HFFc6 (cell line): ENCODE measurements at places on chromosomes 2 and 18.

- DNase-seq, result no peak
These were observed 61.4 kb downstream of the LRATD1 start for GRCh38 chr2:14693874-14694273.

DNA sequence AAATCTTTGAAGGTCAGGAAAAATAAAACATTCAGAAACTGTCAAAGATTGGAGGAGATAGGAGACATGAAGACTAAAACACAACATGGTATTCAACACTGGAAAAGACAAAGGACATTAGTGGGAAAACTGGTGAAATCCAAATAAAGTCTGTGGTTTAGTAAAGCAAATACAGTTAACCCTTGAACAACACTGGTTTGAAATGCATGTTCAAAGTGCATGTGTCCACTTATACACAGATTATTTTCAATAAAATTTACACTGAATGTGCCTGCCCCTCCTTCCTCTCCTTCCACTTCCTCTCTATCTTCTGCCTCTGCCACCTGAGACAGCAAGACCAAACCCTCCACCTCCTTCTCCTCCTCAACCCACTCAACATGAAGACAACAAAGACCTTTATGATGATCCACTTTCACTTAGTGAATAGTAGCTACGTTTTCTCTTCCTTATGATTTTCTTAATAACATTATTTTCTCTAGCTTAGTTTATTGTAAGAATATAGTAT lies 14.5 kb downstream of the OLA1 start:
- no peak for DNase-seq

- DNase-seq, result no peak
These were observed 552.0 kb upstream of the NRP2 start for GRCh38 chr2:205130111-205130829.

DNA sequence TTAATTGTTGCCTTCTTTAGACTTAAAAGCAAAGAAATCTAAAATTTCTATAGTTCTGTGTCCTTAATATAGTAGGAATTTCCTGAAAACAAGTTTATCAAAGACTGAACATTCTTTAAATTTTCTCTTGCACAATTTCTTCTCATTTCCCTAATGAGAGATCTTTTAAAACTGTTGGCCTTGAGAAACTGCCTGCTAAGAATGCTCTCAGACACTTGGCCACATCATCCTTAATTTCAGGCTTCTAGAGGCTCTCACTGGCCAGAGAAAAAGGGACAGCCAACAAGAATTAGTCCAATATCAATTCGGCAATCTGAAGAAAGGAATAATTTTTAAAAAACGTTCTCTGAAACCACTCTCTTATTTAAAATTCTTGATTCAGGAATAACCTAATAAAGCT lies 167.0 kb upstream of the CREB1 start:
- DNase-seq, result no peak

DNA sequence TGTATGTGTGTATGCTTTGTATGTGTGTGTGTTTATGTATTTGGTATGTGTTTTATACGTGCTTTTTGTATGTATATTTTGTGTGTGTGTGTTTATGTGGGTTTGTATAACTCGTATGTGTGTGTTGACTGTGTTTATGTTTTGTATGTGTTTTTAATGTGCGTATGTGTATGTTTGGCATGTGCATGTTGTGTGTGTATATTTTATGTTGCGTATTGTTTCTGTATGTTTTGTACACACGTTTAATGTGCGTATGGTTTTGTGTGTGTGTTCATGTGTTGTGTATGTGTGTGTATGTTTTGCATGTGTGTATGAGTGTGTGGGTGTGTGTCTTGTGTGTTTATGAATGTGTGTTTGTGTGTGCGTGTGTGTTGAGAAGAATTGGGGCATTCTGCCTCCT lies 55.2 kb upstream of the NCK2 start:
- no peak for DNase-seq

DNA sequence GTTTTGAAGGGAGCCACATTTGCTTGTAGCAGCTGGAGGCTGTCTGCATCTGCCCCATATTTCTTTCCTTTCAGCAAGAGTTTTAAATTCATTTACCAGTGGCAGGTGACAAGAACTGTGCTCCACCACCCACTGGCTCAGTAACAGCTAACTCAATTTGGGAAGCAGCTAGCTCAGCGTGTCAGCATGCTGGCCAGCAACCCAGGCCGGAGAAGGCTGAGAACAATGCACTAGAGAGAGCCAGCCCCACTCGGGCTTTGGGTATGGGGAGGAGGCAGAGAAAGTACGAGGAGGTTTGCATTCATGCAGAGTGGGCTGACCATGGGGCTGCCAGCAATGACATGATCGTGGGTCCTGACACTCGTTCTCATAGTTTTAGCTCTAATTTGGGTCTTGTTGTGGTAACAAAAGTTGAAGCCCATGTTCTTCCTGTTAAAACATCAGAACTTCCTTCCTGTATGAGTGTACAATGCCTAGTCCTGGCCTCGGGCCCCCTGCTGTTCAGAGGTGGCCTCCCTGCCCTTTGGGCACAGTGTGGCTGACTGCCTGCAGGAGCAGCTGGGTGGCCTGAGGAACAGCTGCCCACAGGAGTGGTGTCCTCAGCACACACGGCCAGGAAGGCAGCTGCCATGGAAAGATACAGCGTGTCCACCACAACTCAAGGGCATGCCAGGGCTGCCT lies 23.0 kb downstream of the CDC42EP3 start:
- no peak for DNase-seq

DNA sequence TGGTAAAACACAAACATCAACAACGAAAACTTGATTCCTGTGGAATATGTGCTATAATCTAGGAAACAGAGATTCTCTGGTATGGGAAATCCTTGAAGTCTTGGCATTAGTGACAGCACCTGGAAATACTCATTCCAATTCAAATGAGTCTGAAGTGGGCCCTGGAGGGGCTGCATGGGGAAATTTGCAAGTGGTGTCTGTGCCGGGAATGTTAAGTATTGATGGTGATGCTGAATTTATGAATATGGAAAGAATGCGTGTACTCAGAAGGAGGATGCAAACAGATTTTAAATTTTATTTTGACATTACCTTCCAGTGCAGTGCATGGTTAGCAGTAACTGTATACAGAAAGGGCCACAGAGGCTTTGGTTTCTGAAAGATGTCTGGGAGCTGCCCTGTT lies 37.2 kb downstream of the PTPRM start:
- no peak for DNase-seq

- DNase-seq, result no peak
These were observed 256.1 kb downstream of the CDH2 start for GRCh38 chr18:27920836-27921235.

DNA sequence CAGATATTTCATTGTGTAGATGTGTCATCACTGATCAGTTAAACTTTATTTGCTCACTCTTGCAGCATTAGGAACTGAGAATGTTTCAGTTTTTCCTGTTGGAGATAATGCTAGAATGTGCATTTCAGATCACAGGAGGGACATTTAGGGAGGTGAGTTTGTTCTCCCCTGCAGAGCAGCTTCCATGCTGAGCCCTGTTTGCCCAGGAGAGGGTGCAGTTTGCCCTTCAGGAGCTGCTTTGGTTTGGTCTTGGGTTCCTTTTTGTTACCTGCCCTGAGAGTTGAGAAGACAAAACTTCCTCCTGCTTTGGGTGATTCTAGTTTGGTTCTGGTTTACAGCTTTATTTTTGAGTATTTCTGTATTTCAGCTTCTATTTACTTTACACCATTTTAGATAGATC lies 49.9 kb downstream of the DGKD start:
- peak; percentile 31 for DNase-seq

DNA sequence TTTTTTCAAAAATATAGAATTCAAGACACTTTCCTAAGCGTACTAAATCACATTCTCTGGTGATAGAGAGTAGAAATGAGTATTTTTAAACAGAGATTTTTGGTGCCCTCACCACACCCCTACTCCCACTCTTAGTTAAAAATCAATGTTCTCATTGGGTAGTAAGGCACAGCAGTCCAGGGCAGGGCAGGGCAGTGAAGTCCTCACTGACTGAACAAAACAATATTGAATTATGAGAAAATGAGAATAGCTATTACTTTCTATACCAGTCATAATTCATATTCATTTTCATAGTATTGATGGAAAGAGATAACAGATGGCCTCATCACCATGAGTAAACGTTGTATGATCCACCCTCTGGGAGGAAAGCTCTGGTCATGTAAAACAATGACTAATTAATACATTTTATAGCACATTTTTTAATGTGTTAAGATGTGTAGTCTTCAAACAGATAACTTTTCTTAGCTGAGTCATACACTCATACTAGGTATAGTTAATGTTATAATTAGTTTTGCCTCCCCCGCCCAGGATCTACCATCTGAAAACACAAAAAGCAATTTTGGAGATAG lies 686.1 kb downstream of the KCNJ3 start:
- no peak for DNase-seq

DNA sequence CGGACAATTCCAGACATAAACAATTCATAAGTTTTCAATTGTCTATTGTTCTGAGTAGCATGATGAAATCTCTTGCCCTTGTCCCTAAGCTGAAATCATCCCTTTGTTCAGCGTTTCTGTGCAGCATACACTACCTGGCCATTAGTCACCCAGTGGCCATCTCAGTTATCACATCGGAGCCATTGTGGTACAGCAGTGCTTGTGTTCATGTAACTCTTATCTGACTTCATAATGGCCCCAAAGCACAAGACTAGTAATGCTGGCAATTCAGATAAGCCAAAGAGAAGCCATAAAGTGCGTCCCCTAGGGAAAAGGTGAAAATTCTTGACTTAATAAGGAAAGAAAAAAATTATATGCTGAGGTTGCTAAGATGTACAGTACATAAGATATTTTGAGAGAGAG lies 127.2 kb downstream of the FHOD3 start:
- no peak for DNase-seq

DNA sequence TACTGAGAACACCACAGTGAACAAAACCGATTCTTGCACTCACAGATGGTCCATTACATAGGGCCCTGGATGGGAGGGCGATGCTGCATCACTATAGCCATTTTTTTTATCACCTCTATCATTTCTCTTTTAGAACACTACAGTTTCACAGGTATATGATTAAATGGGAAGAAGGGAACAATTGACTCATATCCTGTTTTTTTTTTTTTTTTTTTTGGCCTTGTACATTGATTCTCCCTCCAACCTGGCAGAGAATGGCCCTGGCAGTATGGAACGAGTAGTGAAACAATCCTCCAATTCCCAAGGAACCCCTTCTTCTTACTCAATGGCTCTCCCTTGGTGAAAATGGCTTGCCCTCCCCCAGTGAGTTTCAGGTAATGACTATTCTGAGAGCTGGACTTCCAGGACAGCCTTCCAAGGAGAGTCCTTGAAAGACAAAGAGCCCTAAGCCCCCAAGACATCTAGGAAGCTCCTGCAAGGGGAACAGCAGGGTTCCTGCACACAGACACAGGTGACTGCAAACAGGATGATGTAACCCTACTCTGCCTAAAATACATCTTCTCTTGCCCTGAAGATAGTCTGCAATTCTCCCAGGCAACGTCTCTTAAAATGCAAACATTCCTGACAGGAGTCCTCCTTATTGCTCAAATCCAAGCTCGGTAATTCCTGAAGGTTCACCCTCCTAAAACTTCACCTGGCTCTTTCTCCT lies 405.4 kb downstream of the SETBP1 start:
- no peak for DNase-seq
